ENCODE measurements at places on chromosomes 2 and 18.

DNA sequence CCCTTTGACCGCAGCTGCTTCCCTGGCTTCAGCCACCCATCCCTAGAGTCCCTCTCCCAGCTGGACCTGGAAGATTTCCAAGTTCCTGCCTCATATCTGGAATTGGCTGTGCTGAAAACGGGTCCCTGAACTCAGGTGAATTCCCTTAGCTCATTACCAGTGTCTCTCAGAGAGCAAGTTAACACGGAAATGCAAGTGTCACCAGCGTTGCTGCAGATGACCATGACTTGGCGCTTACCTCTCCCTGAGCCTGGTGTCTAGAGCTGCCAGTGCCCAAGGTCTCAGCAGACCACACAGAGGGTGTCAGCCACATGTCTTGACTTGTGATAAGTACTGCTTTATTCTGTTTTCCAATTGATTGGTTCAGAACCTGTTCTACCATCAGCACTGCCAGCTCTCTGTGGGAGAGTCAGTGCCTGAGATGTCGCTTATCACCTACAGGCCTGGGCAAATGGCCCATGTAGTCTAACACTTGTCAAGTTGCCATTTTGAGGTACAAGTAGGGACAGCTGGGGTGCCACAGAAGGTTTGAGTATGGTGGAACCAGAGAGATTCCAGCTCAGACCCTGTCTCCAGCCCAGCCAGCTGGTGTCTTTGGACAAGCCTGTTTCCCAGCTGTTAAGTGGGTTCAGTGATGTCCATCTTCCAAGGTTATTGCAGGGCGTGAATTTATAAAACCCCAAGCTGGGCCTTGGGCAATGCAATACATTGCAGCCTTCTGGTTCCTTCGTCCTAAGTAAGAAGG is 48.7 kb downstream of the LYPD1 start:
- no peak for DNase-seq

DNA sequence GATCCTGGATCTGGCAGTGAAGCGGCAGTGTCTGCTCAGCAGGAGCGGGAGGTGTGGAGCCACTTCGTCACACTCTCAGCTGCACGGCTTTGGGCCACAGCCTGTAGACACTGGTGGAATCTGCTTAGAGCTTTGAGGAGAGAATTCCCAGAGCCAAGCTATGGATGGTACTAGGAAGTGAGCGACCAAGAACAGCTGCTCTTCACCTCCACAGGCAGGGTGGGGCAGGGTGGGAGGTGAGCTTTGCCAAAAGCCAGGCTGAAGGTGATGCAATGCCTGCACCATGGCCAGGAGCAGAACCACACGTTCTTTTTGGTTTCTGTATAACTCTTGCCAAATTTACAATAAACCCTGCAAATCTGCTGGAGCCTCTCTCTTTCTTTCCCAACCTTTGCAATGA is 226.1 kb downstream of the ANKRD30B start:
- DNase-seq = no peak

- peak; percentile 98 for DNase-seq
Observed at GRCh38 chr18:12377556-12378197, 650 bp upstream of the AFG3L2 start.

GRCh38 chr2:85230679-85231467 is 96.9 kb downstream of the TGOLN2 start:
- no peak for DNase-seq

DNA sequence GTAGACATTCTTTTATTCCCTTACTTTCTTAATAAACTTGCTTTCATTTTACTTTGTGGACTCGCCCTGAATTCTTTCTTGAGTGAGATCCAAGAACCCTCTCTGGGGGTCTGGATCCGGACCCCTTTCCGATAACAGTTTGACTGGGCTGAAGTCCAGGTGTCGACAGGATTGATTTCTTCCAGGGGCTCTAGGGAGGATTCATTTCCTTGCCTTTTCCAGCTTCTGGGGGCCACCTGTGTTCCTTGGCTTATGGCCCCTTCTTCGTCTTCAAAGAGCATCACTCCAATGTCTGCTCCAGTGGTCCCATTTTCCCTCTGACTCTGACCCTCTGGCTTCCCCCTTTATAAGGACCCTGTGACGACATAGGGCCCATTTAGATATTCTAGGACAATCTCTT is 67.5 kb downstream of the COPS8 start:
- DNase-seq = no peak

DNA sequence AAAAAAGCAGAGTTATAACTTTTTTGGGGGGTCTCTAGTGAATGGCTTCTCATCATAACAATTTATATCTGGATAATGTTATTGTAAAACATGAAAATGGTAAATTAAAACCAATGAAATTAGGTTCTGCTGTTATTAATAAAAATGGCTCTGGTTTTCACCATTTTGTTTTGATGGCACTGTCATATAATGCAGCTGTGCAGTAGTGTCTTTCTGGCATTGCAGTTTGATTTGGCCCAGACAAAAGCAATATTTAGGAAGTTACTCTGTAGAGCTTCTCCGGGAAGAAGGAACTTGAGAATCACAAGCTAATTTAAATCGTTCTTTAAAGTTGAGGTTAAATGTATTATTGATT is 15.1 kb upstream of the NT5C1B start:
- no peak for DNase-seq

DNA sequence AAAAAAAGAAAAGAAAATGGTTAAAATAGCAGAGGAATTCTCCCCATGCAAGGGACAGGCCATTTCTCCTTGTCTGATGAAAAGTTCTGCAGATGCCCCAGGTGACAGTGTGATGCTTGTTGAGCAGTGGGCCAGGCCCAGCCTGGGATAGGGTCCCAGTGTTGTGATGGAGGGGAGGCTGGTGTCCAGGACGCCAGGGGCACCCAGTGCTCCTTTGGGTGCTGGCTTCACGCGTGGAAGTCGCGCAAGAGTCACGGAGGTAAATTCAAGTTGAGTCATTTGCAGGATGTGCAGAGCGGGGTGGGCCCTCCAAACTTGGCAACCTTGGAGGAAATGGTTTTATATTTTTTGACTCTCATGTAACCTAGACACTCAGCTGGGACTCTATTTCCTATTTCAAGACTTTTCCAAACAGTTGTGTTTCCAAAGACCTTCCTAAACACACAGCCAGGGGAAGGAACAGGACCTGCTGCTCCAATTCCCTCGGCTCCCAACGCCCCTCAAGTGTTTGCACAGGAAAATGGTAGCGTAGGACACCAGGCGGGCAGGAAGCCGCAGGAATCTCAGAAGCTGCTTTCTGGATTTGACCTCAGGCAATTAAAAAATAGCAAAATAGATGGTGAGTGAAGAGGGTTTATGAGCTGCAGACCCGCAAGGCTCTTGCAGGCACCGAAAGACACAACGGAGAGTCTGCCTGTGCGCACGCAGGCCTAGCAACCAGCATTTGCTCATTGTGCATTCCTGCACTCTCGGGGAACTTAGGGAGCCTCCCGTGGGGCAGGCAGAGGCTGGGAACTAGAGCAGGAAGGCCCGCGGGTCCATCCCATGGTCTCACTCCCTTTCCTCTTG is 107.1 kb upstream of the ODC1 start:
- DNase-seq = no peak

DNA sequence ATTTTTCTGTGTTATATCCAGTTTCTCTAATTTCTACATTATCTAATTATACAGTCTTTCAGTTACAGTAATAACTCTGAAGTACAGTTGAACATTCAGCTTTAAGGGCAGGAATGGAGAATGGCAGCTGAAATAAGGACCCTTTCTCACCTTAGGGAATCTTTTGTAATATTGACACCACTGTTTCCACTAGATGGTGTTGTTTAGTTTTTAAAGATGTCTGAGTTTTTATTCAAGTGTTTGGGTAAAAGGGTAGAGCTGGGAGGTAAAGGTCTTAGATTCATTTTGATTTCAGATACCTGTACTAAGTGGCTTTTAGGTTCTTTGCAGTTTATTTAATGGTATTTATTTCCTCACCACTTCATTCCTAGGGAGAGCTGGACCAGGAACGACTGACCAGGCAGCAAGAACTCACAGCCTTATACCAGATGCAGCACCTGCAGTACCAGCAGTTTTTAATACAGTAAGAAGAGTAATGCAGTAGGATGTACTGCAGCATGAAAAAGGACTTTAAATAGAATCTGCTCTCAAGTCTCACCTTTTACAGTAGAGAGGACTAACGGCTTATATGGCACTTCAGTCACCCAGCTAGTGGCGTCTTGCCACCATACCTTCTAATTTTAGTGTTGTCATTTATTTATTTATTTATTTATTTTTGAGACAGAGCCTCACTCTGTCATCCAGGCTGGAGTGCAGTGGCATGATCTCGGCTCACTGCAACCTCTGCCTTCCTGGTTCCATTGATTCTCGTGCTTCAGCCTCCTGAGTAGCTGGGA is 33.2 kb upstream of the KCNJ13 start:
- DNase-seq = no peak

- no peak for DNase-seq
Observed at GRCh38 chr2:16908656-16909055, 243.0 kb upstream of the CYRIA start.

DNA sequence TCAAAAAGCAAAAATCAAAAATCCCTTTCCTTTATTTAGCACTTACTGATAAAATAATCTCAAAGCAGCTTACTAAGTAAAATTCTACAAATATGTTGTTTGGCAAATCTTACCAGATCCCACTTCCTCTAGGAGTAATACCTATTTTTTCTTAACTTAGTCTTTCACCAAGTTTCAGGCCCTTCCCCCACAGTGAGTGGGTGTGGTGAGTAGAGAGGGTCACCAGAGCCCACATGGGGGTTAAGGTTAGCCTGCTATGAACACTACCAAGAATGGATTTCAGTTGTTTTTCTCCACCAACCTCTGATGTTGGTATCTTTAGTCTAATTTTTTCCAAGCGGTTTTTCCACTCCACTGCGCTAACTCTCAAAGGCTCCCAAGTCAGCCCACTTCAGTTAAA is 23.2 kb downstream of the PIAS2 start:
- no peak for DNase-seq

DNA sequence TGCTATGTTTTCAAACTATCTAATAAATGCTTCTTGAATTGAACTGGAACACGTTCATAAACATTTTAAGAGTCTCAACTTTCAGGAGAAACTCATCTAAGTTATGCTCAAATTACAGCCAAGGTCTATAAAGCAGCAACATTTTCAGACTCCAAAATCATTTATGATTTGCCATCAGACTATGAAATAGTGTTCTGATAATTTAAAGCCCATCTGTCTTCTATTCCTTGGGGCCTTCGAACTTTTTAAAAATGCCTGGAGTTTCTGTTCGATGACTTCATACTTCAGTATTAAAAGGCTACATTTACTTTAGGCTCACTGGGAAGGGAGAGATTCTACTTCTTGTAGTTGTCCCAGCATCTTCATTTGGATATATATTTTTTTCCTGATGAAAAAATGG is 73.6 kb upstream of the NXPH2 start:
- DNase-seq = no peak
